ENCODE measurements at places on chromosomes 1 and 21.

DNA sequence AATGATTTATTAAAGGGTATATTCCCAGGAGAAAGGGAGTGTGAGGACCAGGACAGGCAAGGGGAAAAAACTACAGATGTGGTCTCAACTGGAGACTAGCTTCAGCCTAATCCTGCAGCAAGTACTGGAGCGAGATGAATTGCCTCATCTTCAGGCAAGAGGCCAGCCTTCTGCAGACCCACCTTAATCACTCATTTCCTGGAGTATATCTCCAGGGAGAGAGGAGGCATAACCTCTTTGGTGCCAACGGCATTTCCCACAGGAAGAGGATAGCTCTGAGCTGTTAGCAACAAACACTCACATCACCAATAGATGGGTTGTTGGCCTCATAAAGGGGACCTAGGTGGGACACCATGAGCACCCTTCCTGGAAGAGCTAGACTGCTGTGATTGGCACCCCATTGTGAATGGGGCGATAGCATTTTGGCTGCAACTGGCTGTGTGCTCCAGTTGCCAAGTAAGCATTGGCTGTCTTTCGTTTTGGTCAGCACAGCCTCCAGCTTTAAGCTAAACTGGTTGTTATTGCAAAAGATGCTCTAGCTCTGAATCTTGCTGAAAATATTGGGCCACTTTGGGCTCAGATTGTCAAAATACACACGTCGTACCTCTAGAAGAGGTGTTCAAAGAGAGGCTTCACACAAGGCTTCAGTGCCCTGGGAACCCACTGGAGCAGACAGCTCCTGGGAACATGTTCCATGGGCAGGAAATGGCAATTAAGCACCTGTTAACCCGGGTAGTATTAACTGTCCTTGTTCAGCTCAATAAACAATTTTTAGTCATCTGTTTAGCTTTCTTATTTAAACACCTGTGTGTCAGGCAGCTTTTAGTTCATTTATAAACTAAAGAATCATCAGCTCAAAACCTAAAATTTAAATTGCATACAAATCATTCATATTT lies 314.8 kb upstream of the C1orf87 start:
- DNase-seq = no peak

DNA sequence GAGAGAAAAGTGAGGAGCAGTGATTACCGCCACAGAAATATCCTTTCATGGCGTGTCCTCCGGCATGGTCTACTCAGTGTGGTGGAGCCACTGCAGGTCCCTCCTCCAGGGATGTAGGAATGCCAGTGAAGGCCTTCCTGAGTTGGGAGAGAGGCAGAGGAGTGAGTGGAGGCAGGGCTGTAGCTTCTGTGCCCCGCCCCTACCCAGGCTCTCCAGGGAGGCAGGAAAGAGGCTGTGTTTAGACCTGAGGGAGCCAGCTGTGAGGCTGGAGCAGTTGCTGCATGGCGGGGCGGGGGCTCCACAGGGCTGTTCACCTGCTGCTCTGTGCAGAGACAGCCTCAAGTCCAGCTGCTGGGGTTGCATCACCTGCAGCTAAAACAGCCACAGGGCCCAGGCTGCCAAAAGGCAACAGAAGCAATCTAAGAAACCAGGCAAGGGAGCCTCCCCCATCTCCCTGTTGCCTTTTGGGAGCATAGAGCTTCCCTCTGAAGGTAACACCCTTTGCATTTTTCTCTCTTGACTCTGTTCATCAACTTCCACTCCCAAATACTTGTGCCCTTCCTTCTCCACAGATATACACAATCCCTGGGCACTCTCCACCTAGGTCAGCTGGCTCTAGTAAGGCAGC lies 801 bp upstream of the ANXA9 start:
- no peak for DNase-seq

- no peak for DNase-seq
Observed at GRCh38 chr1:1239614-1240347, 6.7 kb downstream of the C1QTNF12 start.

GRCh38 chr1:237394281-237394680 lies 352.3 kb downstream of the RYR2 start:
- DNase-seq = no peak

DNA sequence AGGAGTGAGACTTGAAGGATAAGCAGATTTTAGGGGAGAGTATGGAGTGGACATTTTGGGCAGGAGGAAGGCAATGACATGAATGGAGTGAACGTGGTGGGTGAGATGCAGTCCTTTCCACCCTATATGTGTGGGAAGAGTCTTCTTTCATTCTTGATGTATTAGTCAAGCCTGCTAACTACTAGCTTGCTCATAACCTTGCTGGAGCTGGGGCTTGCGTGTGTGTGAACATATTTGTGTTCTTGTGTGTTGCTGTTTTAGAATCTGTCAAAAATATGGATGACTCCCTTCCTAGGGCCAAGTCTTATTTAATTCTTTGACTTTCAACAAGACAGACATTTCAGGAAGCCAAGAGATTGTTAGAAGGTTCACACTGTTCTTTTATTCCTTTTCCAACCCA lies 132.7 kb downstream of the UCK2 start:
- DNase-seq = no peak

- DNase-seq = no peak
Observed at GRCh38 chr1:158196461-158196860, 15.8 kb downstream of the CD1D start.

- no peak for DNase-seq
Observed at GRCh38 chr1:245516284-245516759, 361.5 kb downstream of the KIF26B start.

DNA sequence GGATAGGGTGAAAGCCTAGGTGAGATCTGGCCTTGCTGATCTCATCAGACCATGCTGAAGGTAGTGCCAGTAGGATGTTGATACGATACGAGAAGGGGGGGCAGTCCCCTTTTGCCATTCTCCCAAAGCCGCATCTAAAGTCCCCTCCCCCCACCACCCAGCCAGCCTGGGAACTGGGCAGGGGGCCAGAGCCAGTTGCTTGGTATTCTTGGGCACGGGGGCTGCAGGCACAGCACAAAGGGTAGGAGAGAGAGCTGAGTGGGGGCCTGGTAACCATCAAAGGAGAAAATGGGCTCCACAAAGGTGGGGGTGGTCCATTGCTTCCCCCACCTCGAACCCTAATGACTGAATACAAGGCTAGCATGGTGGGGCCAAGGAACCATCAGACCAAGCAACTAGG lies 5.4 kb downstream of the PEA15 start:
- no peak for DNase-seq

GRCh38 chr1:229258031-229258756 lies 12.7 kb upstream of the RAB4A start:
- DNase-seq = peak; percentile 66

DNA sequence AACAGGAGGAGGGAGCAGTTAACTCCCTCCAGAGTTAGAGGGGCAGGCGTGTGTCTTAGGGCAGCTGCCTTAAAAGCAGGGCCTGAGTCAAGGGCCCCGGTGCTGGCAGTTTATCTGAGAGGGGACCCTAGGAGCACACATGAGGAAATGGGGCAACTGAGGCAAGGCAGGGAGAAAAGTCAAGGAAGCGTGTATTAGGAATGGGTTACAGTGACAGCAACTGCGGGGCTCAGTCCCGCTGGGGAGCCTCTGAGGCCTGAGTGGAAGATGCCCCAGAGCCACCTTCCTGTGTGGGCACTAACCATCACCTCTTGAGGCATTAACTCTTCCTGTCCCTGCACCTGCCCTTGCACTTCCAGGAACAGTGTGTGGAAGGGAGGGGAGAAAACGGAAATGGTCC lies 276.3 kb downstream of the MATN1 start:
- DNase-seq = no peak

GRCh38 chr1:33384040-33384812 lies 46.7 kb downstream of the PHC2 start:
- no peak for DNase-seq

DNA sequence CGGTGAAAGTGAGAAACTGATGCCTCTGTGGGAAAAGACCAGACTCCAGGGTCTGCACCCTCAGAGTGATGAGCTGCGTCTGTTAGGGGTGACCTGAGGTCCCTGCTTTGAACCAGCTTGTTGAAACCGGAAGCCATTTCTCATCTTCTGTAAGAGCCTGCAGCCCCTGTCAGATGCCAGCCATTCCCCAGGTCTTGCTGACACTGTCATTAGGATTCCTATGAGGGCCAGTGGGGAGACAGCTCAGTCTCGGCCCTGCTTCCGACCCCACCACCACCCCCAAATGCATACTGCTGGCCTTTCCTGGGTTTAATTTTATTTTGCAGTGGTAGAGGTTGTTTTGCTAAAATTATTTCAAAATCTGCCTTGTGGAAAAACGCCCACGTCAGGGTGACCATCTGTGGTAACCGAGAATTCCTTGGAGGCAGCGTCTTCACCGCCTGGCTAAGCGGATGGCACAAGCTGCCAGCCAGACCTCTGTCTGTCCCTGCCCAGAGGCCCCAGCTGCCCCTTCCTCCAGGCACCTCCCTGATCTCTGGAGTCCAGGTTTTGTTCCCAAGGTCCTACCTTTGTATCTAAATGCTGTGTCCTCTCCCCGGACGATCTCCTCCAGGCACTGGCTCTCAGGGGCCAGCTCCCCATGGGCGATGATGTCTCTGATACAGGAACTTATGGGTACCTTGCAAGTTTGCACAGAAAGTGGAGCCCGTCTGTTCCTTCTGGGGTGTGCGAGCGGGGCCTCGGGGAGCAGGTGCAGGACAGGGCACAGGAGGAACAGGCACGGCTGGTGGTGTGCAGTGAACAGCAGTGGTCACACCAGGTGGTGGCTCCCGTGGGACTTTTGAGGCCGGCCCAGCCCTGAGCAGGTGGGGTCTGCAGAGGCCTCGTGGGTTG lies 49.9 kb downstream of the PRKCZ start:
- DNase-seq = no peak
